Upper lobe of left lung (tissue), 6 donors: ENCODE measurements at places on chromosomes 4 and X.

DNA sequence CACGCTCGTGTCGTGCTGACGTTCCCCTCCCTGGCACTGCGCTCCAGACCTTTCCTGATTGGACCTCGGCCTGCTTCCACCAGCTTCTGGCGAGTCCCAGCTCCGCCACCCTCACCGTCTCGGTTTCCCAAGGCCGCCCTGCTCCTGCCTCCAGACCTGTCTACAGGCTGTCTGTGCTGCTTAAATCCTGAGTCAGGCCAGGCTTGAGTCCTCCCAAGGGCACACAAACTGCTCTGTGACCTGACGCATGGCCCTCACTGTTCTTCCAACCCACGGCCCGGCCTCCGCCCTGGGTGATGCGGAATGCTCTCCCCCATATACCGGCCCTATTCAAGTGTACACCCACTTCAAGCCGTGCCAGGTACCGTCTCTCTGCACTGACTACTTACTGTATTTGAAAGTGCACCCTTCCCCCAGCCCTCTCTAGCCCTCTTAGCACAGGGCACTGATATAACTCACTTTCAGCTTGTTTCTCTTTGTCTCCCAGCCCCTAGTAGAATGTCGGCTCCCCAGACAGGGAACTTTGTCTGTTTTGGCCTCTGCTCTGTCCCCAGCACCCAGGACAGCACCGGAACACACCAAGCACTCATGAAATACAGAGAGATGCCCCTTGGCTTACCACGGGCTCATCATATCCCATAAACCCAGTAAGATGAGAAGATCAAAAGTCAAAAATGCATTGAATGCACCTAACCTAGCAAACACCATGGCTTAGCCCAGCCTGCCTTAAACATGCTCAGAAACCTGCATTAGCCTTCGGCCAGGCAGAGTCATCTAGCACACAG lies 63.1 kb upstream of the AFAP1 start:
- peak; percentile 49 for DNase-seq
- H3K27ac ChIP-seq = no peak overlapping the region
- no peaks in the 10 kb centered on the region for H3K36me3 ChIP-seq
- H3K4me1 ChIP-seq = no peaks in the 10 kb centered on the region
- H3K27me3 ChIP-seq = no peaks in the 10 kb centered on the region
- H3K4me3 ChIP-seq = no peak overlapping the region

DNA sequence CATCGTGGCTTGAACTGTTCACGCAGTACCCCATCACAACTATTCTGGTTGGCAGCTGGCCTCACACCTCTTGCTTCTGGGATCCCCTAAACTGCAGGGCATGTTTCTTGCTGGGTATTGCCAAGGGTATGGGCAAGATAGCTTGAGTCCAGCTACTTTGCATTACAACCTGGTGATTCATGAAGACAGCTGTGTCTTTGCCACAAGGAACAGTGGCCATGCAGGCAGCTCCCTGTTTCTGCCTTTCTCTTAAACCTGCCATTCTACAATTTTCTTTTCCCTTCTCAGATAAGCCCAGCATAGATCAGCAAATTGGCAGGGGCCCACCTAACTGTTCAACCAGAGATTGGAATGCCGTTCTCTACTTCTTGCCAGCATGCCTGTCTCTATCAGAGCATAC lies 42.8 kb downstream of the TENM3 start:
- H3K27me3 ChIP-seq = no peaks in the 10 kb centered on the region
- H3K36me3 ChIP-seq = no peaks in the 10 kb centered on the region
- no peak for DNase-seq
- no peaks in the 10 kb centered on the region for H3K4me1 ChIP-seq
- no peak overlapping the region for H3K27ac ChIP-seq

- no peak overlapping the region for H3K27ac ChIP-seq
- H3K4me1 ChIP-seq = peaks cover 66% of the 10 kb centered on the region
- H3K27me3 ChIP-seq = no peaks in the 10 kb centered on the region
- H3K36me3 ChIP-seq = no peaks in the 10 kb centered on the region
- DNase-seq = no peak
Observed at GRCh38 chr4:2484185-2484584, 15.3 kb downstream of the RNF4 start.

DNA sequence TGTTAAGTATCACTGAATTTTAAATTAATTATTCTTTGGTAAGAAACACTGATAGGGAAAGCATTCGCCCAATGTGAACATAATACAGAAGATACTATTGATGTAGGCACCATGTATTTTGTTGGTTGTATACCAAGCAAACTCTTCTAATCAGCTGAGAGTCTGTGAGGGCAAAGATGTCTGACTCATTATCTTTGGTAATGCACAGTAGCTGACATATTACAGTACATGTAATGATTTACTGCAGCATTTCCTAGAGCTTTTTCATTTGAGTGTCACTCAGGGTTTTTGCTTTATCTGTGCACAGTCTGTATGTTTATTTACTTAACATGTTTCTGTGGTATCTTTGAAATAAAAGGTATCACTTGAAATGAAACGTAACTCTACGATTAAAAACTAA lies 49.2 kb downstream of the CENPVL3 start:
- H3K27me3 ChIP-seq = no peaks in the 10 kb centered on the region
- DNase-seq = no peak
- no peaks in the 10 kb centered on the region for H3K4me1 ChIP-seq

- no peaks in the 10 kb centered on the region for H3K36me3 ChIP-seq
- H3K27me3 ChIP-seq = no peaks in the 10 kb centered on the region
- H3K4me1 ChIP-seq = no peaks in the 10 kb centered on the region
- H3K4me3 ChIP-seq = no peak overlapping the region
- no peak overlapping the region for H3K27ac ChIP-seq
Observed at GRCh38 chr4:82694046-82694445, 104.5 kb downstream of the SCD5 start.

- no peak overlapping the region for H3K27ac ChIP-seq
- H3K4me3 ChIP-seq = no peak overlapping the region
- DNase-seq = no peak
Observed at GRCh38 chr4:65658117-65658516, 12.2 kb downstream of the EPHA5 start.

DNA sequence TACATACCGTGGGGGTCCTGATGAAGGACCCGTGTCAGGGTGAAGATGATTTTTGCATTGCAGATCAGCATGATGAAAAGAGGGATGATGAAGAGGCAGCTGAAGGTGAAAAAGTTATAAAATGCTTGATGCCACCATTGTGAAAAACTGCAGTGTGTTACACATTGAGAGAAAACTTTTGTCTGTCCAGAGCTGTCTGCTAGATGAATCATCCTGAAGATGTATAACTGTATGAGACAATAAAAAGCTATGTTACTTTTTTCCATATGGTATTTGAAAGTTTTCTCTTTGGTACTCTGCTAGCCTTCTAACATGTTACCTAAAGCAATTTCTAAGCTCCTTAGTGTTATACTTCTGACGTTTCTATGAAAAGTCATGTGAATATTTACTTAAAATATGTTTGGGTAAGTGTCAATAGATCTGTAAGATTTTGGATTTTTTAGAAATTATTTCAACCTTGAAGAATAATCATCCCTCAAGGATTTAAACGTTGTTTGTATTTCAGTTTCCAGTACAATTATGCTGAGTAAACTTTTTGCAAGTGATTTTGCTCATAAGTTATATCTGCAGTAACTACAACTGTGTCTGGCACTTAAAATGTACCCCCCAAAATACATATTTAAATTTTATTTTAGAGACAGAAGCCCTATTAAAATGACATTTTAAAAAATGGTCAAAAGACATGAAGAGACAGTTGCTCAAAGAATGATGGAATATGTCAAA lies 9.5 kb downstream of the GNRHR start:
- DNase-seq = no peak
- no peaks in the 10 kb centered on the region for H3K36me3 ChIP-seq
- no peaks in the 10 kb centered on the region for H3K4me1 ChIP-seq
- no peak overlapping the region for H3K4me3 ChIP-seq
- H3K27me3 ChIP-seq = no peaks in the 10 kb centered on the region
- H3K27ac ChIP-seq = no peak overlapping the region
